ENCODE measurements at places on chromosomes 3 and 15.

DNA sequence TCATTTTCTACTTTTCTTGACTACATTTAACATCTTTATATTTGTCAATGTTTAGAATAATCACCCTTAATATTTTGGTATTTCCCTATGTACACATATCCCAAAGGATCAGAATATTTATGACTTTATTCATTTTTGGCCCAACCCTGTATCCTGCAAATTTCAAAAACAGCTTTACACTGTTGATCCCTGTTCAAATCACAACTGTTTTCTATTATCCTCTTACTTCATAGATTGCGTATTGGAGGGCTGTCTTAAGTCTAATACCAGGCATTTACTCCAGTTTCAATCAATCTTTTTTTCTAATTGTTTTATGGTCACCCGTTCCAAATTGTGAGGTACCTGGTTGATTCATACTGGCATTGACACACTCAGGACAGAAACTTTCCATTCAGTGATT is 107.9 kb downstream of the RPL22L1 start:
- no peak for DNase-seq

GRCh38 chr3:173778251-173778650 is 380.7 kb downstream of the NLGN1 start:
- no peak for DNase-seq

DNA sequence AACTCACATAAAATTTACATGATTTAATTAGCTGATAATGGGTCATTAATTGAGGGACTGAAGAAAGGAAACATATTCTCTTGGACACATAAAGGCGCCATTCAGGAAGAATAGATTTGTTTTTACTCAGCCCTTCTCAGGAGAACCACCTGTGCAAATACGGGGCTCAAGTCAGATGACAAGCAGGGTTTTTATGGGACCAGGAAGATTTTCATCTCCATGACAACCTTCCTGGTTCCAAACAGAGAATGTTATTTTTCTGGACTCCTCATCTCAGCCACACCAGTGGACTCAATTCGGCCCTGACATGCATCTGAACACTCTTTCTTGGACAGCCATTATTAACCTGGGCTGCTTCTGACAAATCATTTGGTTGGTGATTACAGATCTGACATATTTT is 120.5 kb downstream of the PDZRN3 start:
- DNase-seq = no peak

- no peak for DNase-seq
These were observed 10.8 kb downstream of the CLCN2 start for GRCh38 chr3:184350618-184351017.

DNA sequence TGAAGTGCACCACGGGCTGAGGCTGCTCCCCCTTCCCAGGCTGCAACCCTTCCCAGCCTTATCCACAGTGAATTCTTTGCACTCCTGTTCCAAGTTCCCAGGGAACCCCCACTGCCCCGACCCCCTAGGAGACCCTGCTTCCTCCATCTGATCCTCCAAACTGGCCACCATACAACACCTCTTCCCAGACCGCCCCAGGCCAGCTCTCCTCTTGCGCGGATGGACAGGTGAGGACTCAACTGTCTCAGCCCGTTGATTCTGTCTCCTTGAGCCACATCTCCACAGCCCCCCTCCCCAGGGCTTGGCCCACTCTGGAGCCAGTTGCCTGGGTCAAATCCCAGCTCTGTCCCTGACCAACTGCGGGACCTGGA is 21.7 kb downstream of the GRIP2 start:
- peak; percentile 21 for DNase-seq

- DNase-seq = no peak
These were observed 13.4 kb upstream of the ZNF639 start for GRCh38 chr3:179309225-179310078.

- peak; percentile 47 for DNase-seq
These were observed 943.2 kb downstream of the MCTP2 start for GRCh38 chr15:95174301-95175259.

GRCh38 chr3:187843654-187844053 is 98.4 kb upstream of the BCL6 start:
- DNase-seq = no peak

DNA sequence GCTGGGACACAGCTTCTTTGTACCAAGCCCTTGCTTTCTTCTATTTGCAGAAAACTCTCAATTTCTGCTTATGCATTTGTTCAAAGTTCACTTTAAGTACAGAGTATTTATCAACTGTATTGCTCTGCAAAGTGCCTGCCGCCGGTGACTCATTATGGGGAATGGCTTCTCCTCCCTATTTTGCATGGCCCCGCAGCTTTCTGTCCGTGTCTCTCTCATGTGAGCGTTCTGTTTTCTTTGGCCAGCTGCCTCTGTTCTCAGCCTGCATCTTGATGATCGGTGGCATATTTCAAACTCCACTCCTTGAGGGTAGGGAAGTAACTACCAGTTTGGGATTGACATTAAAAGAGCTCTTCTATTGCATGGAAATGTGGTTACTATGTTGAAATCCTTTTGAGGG is 28.6 kb upstream of the ST8SIA2 start:
- no peak for DNase-seq
